Spinal cord (tissue), 10 donors: ENCODE measurements at places on chromosomes 2 and 18. TPM values are rescaled to one million over a fixed set of nuclear protein-coding genes. Genes with fewer than 3 reads are reported as not detected.

GCG gene
- not detected for total RNA-seq

PELI1 gene
- total RNA-seq = 45.4 TPM

PLCL1 gene
- total RNA-seq = 22.0 TPM

NOSTRIN gene
- 11.8 TPM for total RNA-seq

CROCC2 gene
- total RNA-seq = 0.30 TPM

CLHC1 gene
- total RNA-seq = 29.6 TPM

KLHL41 gene
- total RNA-seq = 3.9 TPM

PROKR1 gene
- total RNA-seq = 5.8 TPM

IL1RN gene
- 1.8 TPM for total RNA-seq

GRCh38 chr2:106977717-106978116 is 91.8 kb upstream of the ST6GAL2 start:
- no peak for DNase-seq
- no peak overlapping the region for H3K4me3 ChIP-seq
- H3K27ac ChIP-seq = no peak overlapping the region
- H3K27me3 ChIP-seq = no peaks in the 10 kb centered on the region
- H3K4me1 ChIP-seq = no peaks in the 10 kb centered on the region

DNA sequence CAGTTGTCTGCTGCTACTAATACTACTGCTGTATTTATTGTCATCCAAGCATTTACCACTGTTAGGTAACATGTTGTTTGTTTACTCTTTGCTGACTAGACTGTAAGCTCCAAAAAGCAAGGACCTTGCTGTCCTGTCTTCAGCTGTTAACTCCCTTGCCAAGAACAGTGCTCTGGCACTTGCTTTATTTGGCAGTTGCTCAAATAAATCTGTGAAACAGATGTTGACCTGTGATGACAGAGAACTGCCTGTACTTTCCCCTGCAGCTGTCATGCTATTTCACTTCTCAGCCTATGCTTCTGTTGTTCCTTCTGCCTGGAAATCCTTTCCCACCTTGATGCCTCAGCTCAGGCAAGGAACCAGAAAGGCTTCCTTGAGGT is 181.2 kb downstream of the ATAD2B start:
- peak; percentile 42 for DNase-seq
- no peak overlapping the region for H3K27ac ChIP-seq

GRCh38 chr2:105442721-105443120 is 43.9 kb upstream of the FHL2 start:
- peaks cover 9% of the 10 kb centered on the region for H3K4me1 ChIP-seq
- H3K36me3 ChIP-seq = no peaks in the 10 kb centered on the region
- no peak overlapping the region for H3K27ac ChIP-seq
- no peak overlapping the region for H3K4me3 ChIP-seq
- no peaks in the 10 kb centered on the region for H3K27me3 ChIP-seq
- no peak for DNase-seq

GRCh38 chr2:149365931-149366583 is 35.7 kb downstream of the LYPD6 start:
- no peak overlapping the region for H3K27ac ChIP-seq
- no peaks in the 10 kb centered on the region for H3K4me1 ChIP-seq
- no peaks in the 10 kb centered on the region for H3K27me3 ChIP-seq
- no peaks in the 10 kb centered on the region for H3K36me3 ChIP-seq

DNA sequence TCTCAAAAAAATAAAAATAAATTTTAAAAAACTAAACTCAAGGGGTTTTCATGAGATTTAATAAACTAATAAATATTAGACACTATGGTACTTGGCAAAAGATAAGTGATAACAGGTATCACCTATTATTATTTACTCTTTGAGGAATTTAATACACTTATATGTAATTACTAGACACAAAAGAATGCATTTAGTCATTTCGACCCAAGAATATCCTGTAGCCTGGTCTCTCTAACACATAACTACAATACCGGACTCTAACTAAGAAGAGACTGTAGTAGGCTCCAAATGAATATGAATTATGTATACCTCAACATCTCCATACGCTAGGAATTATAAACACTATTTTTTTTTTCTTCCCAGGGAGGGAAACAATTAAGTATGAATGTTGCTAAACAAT is 850.7 kb downstream of the CPS1 start:
- H3K36me3 ChIP-seq = no peaks in the 10 kb centered on the region
- no peak overlapping the region for H3K4me3 ChIP-seq
- no peak for DNase-seq
- no peaks in the 10 kb centered on the region for H3K4me1 ChIP-seq
- no peak overlapping the region for H3K27ac ChIP-seq
- no peaks in the 10 kb centered on the region for H3K27me3 ChIP-seq

DNA sequence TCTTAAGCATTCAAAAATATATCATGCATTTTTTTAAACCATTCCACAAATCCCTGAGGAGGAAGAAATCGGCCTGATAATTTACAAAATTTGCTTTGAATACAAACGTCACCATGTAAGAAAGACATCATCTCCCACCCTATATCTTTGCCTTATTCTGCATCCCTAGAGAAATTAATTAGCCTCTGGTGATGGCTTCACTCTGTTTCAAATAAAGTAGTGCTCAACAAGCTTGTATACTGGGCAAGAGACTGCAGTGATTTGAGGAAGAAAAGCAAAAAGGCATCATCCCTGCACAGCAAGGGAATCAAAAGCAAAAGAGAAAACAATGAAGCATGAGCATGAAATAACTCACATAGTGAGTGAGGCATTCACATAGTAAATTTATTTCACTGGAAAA is 375.5 kb downstream of the CDH7 start:
- no peak overlapping the region for H3K4me3 ChIP-seq
- no peaks in the 10 kb centered on the region for H3K36me3 ChIP-seq
- no peaks in the 10 kb centered on the region for H3K4me1 ChIP-seq
- no peaks in the 10 kb centered on the region for H3K27me3 ChIP-seq
- H3K27ac ChIP-seq = no peak overlapping the region

- H3K27ac ChIP-seq = peak overlapping the region; percentile 68
- H3K4me3 ChIP-seq = no peak overlapping the region
- peak; percentile 42 for DNase-seq
- H3K4me1 ChIP-seq = peaks cover 17% of the 10 kb centered on the region
Observed at GRCh38 chr2:100196786-100197494, 54.5 kb upstream of the AFF3 start.

- H3K27ac ChIP-seq = no peak overlapping the region
- no peaks in the 10 kb centered on the region for H3K27me3 ChIP-seq
- peaks cover 6% of the 10 kb centered on the region for H3K4me1 ChIP-seq
- no peak for DNase-seq
- no peak overlapping the region for H3K4me3 ChIP-seq
Observed at GRCh38 chr2:101464841-101465240, 10.1 kb downstream of the RFX8 start.

GRCh38 chr2:191691016-191691735 is 13.2 kb downstream of the NABP1 start:
- no peaks in the 10 kb centered on the region for H3K27me3 ChIP-seq
- H3K4me1 ChIP-seq = no peaks in the 10 kb centered on the region
- H3K36me3 ChIP-seq = no peaks in the 10 kb centered on the region
- H3K27ac ChIP-seq = no peak overlapping the region

DNA sequence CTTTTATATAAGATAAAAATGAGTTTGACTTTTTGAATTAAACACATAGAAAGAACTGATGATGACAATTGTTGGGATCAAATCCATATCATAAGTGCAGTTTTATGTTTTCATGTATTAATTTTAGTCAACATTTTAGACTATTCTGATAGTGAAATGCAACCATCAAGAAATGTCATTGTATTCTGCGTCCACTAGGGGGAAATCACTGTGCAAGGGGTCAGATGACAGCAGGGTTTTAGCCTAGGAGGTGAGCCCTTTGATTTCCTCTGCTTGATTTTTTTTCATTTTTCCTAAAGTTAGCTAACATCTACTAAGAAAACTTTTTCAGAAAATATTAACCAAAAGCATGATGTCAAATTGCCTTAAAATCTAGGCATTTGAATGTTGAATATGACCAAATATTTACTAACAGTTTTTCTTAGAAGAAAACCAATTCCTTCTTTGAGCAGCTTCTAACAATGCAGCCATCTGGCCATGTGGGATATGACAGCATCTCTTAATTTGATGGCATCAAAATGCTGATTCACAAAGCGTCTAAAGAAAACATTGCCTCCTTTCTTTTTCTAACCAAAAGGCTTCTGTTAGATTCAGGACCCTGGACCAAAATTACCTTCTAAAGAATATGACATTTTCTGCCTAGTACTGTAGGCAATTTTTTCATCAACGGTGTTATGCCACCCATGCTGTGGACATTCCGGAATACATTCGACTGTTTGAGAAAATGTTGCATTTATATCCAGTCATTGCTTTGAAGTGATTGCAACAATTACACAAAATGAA is 141.5 kb downstream of the SPHKAP start:
- no peak overlapping the region for H3K4me3 ChIP-seq
- H3K27ac ChIP-seq = no peak overlapping the region
- H3K27me3 ChIP-seq = no peaks in the 10 kb centered on the region
- DNase-seq = no peak

DNA sequence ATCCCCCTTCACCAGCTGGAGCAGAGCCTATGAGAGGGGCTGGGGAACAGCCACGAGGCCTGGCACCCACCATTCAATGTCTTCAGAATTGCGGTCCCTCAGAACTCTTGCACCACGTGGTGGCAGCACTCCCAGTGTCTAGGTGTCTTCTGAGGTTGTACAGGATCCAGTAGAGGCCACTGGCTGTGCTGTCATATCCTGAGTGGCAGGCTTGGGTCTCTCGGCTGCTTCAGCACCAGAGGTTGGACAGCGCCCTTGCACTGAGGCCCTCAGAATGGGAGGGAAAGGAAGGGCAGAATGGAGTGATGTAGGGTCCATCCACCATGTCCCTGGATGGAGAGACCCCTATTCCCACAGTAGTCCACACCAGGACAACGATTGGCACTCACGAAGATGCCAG is 112.0 kb upstream of the TEKT4 start:
- no peak overlapping the region for H3K27ac ChIP-seq
- no peaks in the 10 kb centered on the region for H3K27me3 ChIP-seq
- no peak overlapping the region for H3K4me3 ChIP-seq
- no peaks in the 10 kb centered on the region for H3K36me3 ChIP-seq
- H3K4me1 ChIP-seq = no peaks in the 10 kb centered on the region

DNA sequence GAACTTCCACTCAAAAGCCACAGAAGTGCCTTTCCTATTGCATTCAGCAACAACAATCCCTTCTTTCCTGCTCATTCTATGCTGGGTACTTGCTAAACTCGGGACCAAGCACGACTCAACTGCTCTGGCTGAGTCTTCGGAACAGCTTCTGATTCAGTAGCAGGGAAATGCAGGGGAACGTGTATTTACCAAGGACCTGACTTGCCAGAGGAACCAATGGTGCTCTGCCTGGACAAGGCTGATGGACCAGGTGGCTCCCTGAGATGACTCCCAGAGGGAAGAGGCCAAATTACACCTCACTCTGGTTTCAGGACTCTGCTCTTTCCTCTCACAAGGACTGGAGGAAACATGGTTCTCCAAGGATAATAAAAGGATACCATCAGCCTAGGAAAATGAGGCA is 12.2 kb downstream of the CXCR2 start:
- H3K4me1 ChIP-seq = no peaks in the 10 kb centered on the region
- no peaks in the 10 kb centered on the region for H3K36me3 ChIP-seq
- H3K27ac ChIP-seq = no peak overlapping the region
- no peaks in the 10 kb centered on the region for H3K27me3 ChIP-seq

DNA sequence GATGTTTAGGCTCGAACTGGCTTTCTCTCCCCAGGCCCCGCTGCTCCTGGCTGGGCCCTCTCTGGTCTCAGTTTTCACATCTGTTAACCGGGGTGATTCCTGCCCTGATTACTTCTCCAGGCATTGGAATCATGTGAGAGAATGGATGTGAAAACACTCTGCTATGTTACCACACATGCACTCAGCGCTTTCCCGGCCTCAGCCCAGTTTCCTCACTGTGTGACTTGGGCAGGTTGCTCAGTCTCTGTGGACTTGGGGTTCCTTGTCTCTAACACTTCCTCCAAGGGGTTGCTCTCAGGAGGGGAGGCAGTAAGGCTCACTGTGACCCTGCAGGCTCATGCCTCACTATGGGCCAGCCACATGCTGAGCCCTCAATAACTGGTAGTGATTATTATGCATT is 230.4 kb upstream of the HS6ST1 start:
- H3K36me3 ChIP-seq = no peaks in the 10 kb centered on the region
- H3K27me3 ChIP-seq = no peaks in the 10 kb centered on the region
- no peak for DNase-seq
- no peak overlapping the region for H3K4me3 ChIP-seq
- no peak overlapping the region for H3K27ac ChIP-seq
